Stimulated activated CD8-positive, alpha-beta memory T cell treated with anti-CD3 and anti-CD28 coated beads, Interleukin-7, amount 100 ng/mL, for 48 hours (primary cell): ENCODE measurements at places on chromosomes 5 and 9.

- DNase-seq = no peak
Observed at GRCh38 chr5:169374761-169375160, 73.8 kb upstream of the SLIT3 start.

GRCh38 chr9:100125910-100126309 is 26.9 kb downstream of the INVS start:
- no peak for DNase-seq

GRCh38 chr9:126457175-126457547 is 130.5 kb downstream of the MVB12B start:
- DNase-seq = no peak

- no peak for DNase-seq
Observed at GRCh38 chr5:93665648-93666047, 75.8 kb downstream of the POU5F2 start.

- no peak for DNase-seq
Observed at GRCh38 chr5:72661405-72661804, 154.2 kb upstream of the ZNF366 start.
